ENCODE measurements at places on chromosomes 4 and X. TPM values are rescaled to one million over a fixed set of nuclear protein-coding genes. Genes with fewer than 3 reads are reported as not detected.
A peak's percentile ranks its signal among the peaks of the same experiment; 100 is the strongest.

Gene KIT
- 6.8 TPM for polyA plus RNA-seq

Gene ETDC
- not detected for polyA plus RNA-seq

Gene CLIC2
- 0.47 TPM for polyA plus RNA-seq

Gene GTPBP6
- polyA plus RNA-seq, result 44.1 TPM

Gene F9
- not detected for polyA plus RNA-seq

Gene CENPVL1
- not detected for polyA plus RNA-seq

Gene COX7B2
- not detected for polyA plus RNA-seq

Gene LONRF3
- polyA plus RNA-seq, result 2.3 TPM

Gene CT45A3
- polyA plus RNA-seq, result not detected

Gene TCEAL9
- polyA plus RNA-seq, result 3.2 TPM

Gene FAM114A1
- not detected for polyA plus RNA-seq

Gene CRMP1
- not detected for polyA plus RNA-seq

Gene TNMD
- polyA plus RNA-seq, result not detected

Gene UGT2B17
- polyA plus RNA-seq, result not detected

Gene RWDD4
- polyA plus RNA-seq, result 25.0 TPM

Gene SATL1
- not detected for polyA plus RNA-seq

Gene MAGEA4
- polyA plus RNA-seq, result not detected

- DNase-seq, result no peak
These were observed 9.4 kb upstream of the CDS1 start for GRCh38 chr4:84573385-84574068.

DNA sequence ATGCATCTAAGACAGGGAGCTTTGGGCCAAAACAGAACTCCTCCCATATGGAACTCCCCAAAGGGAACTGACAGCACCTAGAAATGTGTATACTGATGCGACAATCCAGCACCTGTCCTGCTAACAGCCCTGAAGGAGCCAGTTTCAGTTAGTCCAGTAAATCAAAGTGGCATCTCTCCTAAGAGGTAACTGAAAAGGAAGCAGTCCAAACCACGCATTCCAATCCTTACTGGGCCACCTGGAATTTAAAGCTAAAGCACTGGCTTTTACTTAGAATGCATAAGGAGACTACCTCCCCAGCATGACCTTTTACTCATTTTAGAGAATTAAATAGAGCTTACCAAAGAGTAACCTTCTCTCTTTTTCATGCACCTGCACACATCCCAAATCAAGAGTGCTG lies 586.8 kb upstream of the PITX2 start:
- DNase-seq, result no peak

DNA sequence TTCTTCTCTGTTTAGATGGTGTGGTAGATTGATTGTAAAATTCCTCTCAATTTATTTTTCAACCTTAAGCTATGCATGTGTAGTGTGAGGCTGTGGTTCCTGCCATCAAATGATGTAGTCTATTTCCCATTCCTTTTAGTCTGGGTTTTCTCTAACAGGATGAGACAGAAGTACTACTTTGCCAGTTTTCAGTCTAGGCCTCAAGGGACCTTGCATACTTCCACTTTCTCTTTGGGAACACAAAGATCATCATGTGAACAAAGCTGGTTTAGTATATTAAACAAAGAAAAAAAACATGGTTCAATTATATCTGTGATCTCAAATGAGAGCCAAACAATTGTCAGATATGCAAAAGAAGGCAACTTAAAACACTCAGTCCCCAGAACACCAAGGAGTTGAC lies 1284.0 kb downstream of the RAPGEF2 start:
- DNase-seq, result no peak

DNA sequence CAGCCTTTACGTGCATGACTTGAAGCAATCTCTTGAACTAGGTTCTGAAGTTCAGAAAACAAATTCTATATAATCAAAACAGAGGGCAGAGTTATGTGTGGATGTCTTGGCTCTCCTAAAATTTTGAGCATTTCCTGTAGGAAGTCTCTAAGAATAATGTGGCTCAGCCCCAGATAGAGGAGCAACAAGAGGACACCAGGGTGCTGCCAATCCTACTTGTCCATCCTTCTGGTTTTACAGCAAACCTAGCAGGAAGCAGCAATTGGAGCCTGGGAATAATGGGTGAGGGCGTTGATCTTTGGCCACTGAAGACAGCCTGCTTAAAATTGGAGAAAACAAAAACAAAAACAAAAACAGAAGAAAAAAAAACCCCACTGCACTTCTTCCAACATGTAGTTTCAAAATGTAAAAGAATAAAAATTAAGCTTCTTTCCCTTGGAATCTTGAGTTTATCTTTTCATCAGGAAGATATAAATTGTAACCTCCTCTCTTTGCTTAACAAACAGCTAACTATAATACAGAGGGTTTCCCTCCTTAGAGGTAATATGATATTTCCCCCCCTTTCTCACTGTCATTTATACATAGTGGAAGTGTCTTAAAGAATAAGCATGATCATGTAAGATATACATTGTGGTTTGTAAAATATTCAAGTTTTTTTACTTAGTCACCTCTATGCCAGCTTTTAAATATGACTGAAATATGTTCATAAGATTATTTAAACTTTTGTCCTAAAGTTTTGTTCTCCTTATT lies 130.6 kb downstream of the FBXO8 start:
- DNase-seq, result no peak

GRCh38 chr4:152950402-152951274 lies 14.5 kb downstream of the FHDC1 start:
- DNase-seq, result no peak

DNA sequence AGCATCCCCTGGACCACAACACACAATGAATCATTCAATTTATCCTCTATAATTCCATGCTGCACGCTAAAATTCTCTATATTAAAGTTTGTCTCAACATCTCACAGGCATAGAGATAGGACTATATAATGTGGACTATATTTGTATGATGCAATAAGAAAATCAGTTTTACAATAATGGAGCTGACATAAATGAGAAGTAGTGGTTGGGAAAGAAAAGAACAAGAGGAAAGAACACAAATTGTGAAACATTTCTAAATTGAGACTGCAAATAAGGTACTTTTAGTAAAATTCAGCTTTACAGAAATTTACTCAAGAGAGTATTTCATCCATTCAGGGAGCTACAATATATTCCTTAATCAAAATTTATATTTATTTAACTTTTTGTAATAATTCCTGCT lies 120.4 kb downstream of the ARAP2 start:
- DNase-seq, result no peak

- no peak for DNase-seq
These were observed 484.1 kb downstream of the TRIML1 start for GRCh38 chr4:188623314-188623854.

GRCh38 chr4:83605744-83606172 lies 69.8 kb downstream of the GPAT3 start:
- DNase-seq, result no peak

DNA sequence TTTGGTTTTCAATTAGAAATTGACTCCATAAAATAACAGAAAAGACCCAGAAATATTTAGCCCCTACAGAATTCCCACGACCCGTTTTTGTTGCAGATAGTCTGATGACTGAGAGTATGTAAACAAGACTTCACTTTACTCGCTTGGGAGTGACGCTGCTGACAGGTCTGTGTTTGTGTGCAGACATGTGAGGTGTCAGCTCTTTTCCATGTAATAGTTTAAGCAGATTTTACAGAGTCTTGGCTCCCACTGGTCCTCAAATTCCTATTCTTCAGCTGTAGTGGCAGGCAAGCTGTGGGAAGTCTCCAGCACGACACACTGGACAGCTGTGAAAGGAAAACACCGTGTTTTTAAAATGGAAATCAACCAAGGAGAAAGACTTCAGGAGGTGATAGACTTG lies 455.7 kb downstream of the GABRG1 start:
- no peak for DNase-seq

GRCh38 chr4:183287309-183287659 lies 32.8 kb downstream of the CLDN22 start:
- DNase-seq, result no peak

GRCh38 chrX:107753187-107753586 lies 22.4 kb downstream of the TSC22D3 start:
- no peak for DNase-seq

DNA sequence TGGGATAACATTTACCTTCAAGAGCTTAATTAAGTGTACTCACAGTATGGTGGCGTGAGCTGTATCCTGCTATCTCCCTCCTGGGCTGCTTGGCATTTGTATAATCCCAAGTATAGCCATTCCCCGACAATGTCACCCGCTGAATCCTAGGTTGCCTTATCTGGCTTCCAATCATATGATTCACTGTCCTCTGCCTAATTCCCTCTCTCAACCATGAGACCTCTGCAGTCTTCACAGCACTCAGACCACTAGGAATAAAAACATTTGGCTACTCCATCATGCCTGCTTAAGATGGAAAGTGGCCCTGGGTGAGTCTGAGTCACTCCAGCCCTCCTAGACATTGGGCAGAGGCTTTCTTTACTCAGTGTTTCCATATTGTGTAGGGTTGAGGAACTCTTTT lies 28.9 kb upstream of the WDFY3 start:
- no peak for DNase-seq

DNA sequence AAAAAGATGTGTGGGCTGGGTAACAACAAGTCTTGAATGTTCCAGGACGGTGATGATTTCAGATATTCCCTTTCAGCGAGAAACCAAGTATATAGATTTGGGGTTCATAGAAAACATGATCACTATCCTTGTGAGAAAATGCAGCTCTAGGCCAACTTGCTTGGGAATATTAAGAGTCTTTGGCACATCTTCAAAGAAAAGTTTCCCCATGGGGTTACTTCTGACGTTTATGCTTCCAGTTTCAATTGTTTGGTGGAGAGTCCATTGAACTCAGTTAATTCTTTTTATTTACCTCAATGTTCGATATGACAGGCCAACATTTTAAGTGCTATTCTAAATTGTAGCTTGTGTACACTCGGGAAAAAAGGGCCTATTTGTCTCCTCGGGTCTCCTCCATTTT lies 126.7 kb downstream of the NHS start:
- no peak for DNase-seq

DNA sequence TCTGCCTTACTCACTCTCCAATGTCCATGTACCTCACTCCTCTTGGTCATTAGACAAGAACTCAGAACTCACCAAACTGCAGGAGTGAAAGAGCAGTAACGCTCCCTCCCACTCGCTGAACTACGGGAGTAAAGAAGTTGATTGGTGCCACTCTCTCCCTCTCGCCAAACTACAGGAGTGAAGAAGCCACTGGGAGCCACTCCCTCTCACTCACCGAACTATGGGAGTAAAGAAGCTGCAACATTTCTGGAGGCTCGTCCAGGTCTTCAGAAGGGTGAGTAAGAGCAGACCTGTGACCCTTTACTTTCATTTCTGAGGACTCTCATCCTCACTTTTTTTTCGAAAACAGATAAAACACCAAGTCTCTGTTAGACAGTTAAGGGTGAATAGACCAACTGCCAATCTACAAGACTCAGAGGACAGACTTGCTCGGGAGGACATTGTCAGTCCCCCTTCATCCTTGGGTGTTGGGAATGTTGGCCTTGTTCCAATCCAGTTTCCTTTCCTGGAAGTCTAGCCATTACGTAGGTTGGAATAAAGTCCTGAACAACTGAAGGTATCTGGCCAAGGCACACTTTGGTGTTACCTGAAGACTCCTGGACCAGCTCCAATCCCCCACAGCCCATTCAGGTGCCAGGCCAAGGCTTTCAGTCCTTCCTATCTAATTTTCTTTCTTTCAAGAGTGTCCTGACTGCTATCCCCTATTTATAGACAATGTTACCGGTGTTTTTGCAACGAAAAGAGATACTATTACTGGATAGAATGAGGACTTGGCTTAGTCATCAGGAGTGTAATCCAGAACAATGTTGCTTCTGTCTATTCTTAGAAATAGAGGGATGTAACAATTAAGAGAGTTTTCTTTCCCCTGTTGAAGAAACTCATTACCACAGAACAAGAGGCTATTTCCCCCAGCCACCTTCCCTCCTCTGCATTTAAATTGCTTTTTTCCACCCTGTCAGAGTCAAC lies 11.0 kb upstream of the COL25A1 start:
- DNase-seq, result no peak

DNA sequence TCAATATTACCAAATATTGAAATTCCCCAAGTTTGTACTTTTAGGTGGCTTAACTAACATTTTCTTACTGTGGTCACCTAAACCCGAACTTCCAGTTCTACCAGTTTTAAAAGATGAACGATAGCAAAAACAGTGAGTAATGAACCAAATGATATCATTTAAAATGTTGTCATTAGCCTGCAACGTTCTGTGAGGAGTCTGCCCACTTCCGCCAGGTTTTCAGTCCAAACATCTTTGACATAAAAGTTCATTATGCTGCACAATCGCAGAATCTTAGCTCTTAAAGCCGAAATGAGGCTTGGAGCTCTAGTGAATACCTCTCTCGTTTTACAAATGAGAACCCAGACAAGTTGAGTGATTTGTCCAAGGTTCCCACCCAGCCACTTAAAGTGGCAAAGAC lies 762 bp downstream of the PIGA start:
- DNase-seq, result peak; percentile 35

- no peak for DNase-seq
These were observed 292.8 kb upstream of the MAGEB2 start for GRCh38 chrX:29922607-29923006.

DNA sequence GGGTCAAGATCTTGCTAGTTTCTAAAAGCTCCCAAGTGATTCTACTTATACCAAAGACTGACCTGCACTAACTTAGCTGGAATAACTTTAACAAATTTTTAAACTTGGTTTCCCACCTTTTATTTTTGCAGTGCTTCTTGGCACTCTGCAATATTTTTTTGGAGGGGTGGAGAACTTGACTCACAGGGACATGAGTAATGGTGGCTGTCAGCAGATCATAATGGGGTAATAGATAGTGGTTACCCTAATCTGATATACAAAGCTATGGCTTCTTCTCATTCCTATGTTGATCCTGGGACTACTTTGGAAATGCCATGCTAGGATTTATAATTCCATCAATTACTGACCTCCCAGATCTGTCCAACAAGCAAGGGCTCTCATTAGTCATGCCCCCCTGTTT lies 295.7 kb downstream of the GPAT3 start:
- no peak for DNase-seq

DNA sequence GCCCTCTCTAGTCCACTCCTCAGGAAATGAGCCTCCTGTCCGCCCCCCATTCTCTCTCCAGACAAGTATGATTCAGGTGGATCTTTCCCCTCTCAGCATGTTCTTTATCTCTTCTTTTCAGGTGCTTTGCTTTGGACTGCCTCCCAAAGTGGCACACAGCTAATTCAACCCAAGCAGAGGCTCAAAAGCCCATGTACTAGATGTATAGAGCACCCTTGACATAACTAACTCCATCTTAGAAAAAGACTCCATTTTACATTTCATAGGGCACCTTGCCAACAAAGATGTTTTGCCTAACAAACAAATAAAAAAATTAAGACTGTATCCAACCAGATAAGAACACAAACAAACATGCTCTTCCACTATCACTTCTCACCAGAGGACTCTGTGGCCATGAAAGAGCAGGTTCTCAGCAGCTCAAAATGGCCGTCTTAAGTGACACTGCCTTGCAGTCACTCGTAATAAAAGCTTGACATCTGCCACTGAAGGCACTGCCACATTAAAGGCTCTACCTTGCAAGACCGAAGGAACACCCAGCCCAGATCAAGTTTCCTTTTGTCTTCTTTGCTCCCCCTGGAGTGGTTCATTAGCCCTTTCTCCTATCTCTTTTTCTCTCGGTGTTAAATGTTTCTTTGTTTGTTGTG lies 84.9 kb upstream of the TAB3 start:
- DNase-seq, result no peak

- DNase-seq, result peak; percentile 42
These were observed 22.7 kb downstream of the JAKMIP1 start for GRCh38 chr4:6177587-6178197.

- no peak for DNase-seq
These were observed 14.1 kb downstream of the SRPX start for GRCh38 chrX:38206542-38206941.

GRCh38 chr4:185710487-185710995 lies 101.5 kb downstream of the SORBS2 start:
- DNase-seq, result no peak

GRCh38 chrX:8726031-8726652 lies 5.8 kb downstream of the ANOS1 start:
- no peak for DNase-seq

- no peak for DNase-seq
These were observed 661 bp upstream of the RBM41 start for GRCh38 chrX:107119283-107119682.
